ENCODE measurements at places on chromosomes 7 and 10.

- DNase-seq, result peak; percentile 33
These were observed 268.9 kb downstream of the ADK start for GRCh38 chr10:74419958-74420375.

DNA sequence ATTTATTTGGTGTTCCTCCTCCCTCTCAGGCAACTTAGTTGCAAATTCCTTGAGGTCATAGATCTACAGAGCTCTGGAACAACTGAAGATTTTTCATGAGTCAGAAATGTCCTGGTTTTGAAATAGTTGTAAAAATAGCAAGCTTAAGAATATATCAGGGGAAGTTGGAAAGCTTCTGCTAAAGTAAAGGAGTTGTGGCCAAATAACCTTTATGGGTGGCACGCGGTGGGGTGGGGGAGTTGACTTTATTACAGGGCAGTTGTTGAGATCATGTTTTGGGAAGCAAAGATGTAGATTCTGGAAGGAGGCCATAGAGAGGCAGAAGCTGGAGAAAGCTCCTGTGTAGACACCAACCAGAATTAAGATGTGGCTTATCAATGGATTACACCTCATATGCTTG, 326.0 kb upstream of the MTPN start:
- no peak for DNase-seq

DNA sequence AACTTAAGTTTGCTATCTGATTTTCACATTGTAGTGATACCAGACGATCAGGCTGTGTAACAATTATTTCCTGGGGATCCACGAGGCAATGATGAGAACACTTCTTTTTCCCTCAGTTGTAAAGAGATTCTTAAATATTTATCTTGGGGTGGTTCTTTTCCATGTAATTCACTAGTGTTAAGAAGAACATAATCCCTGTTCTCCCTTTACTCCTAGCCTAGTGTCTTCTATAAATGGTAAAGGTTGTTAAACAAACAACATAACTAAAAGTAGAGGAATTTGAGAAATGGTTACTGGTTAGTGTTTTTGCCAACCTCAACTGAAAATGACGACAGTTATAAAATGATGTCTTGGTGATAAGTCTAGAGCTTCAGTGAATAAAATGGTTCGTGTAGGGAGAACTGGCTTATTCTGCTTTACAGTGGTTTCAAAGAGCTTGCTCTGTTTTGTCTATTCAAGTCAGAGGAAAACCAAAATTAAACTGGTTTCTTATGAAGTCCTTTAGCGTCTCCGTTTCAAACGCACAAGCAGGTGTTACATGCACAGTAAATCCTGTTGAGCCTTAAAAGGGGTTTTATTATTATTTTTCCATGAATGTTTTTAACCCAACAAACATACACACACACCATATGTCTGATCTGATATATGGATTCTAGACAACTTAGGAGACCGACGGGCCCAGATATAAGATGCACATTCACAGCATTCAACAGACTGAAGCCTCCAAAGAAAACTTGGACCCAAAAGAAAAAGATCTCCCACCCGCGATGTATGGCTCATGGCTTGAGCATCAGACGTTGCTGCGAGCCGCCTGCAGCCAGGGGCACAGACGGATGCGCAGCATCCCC, 1.1 kb downstream of the TBX20 start:
- DNase-seq, result no peak

- DNase-seq, result no peak
These were observed 12.2 kb upstream of the CAV1 start for GRCh38 chr7:116512520-116513188.

- DNase-seq, result no peak
These were observed 34.1 kb upstream of the SLC26A3 start for GRCh38 chr7:107837145-107837512.

- DNase-seq, result no peak
These were observed 77.7 kb downstream of the ITGB8 start for GRCh38 chr7:20408467-20408826.

- peak; percentile 95 for DNase-seq
These were observed 16.9 kb upstream of the LAMB4 start for GRCh38 chr7:108147031-108147563.

GRCh38 chr7:42082144-42082543, 154.9 kb downstream of the GLI3 start:
- DNase-seq, result no peak

DNA sequence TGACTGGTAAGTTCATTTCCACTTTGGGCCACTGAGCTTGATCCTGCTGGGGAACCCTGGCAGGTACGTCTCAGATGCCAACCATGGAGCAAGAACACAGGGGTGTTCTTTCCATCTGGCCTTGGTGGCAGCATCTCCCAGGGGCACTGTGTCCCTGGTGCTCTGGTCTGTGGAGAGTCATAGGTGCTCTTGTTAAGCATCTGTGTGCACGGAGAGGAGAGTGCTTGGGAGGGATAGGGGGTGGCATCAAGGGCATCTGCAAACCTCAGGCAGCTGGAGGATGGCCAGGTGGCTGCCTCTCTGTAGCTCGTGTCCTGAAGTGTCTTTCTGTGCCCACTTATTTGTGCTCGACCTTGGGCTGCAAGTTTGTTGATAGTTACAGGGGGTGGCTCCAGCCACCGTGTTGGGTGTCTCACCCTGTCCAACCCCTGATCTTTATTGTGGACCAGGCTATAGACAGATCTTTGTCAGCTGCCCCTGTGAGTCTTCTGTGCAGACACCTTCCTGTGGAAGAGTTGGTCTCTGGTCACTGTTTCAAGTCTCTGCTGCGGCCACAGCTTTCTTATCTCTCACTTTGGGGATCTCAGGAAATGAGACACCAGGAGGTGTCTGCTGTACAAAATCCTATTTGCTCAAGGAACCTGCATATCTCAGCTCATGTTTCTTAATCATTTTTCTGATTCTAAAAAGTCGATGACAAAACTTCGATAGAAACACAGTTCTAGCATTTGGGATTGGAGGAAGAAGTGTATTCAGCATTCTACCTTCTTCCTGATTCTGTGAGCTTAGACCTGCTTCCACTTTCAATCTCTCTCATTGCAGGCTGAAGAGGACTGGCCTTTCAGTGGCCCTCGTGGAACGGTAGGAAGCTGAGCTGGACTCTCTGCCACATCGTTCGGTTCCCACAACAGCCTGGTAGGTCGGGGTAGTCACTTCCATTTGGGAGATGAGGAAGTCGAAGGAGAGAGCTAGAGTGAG, 17.2 kb upstream of the GIMAP8 start:
- DNase-seq, result no peak

GRCh38 chr7:116239020-116239419, 28.7 kb downstream of the TES start:
- no peak for DNase-seq

GRCh38 chr7:128137181-128137580, 103.9 kb upstream of the LEP start:
- DNase-seq, result no peak

DNA sequence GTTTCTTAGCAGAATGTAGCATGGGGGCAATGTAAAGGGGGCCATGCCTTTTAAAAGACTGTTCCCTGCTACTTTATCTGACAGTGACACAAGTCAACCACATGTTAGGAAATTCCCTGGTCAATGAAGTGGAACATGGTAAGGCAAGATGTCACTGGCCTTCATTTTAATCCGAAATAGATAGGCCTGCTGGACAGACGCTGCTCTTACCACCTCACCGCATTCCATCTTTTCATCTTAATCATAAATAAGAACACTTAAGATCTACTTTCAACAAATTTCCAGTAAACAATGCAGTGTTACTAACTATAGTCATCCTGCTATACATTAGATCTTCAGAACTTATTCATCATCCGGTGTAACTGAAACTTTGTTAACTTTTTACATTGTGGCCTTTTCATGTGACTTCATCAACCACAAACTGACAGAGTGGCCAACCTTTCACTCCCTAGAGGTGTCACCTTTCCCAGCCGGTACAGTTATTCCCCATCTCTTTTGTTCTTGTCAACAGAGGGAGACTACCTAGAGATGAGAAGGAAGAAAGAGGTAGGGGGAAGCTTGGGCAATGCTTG, 15.6 kb downstream of the ASB4 start:
- DNase-seq, result no peak

- DNase-seq, result no peak
These were observed 14.4 kb upstream of the GPR15LG start for GRCh38 chr10:84159076-84159685.

DNA sequence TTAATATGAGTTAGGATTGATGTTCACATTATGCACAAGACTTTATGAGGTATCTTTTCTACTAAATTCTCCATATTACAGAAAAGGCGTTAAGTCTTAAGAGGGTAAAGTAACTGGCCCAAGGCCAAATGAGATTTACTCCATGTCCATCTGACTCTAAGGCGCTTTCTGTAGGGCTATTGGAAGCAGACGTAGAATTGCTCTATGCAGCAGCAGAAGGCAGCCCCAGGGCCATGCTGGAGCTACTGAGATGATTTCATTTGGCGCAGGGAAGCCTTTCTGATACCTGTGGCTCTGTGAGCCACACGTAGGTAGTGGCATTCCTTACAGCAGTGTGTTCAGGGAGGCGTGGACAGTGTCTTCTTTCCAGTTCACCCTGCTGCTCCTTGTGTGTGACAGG, 133.1 kb downstream of the SH2D4B start:
- DNase-seq, result no peak

GRCh38 chr7:27997188-27997707, 183.3 kb downstream of the JAZF1 start:
- peak; percentile 98 for DNase-seq

DNA sequence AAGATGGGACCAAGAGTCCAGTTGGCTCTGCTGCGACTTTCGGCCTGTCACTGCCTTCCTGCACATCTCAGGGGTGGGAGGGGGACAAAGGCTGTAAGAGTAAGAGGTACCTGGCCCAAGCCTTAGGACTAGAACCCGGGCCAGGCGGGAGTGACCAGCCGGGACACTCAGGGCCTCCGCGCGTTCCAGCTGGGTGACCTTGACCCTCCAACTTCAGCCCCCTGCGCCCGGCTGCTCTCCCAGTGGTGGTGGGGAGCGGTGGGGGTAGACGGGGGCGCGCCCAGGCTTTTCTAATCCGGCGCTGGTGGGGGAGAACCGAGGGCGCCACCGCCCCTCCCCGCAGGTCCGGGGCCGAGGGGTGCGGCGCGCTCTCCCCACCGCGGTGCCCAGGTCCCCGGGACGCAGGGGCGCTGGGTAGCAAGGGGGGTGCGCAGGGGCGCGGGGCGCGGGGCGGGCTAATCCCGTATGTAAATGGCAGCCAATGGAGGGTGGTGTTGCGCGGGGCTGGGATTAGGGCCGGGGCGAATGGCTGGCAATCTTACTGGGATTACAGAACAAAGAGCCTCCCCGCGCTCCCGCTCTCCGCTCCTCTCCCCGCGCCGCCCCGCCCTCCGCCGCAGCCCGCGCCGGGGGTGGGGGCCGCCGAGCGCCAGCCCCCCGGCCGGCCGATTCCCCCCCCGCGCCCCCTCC, at the start of gene GTF2IRD1:
TSS of gene GTF2IRD1 (plus strand) at position 585 of the 690 bp plus-strand sequence. CDS start 54,175 bp downstream, outside the sequence.
- DNase-seq, result peak; percentile 77
